NCI-H146 (cell line): ENCODE measurements at places on chromosomes 7 and 10.

- no peak for DNase-seq
Observed at GRCh38 chr7:1227071-1227804, 5.4 kb upstream of the UNCX start.

DNA sequence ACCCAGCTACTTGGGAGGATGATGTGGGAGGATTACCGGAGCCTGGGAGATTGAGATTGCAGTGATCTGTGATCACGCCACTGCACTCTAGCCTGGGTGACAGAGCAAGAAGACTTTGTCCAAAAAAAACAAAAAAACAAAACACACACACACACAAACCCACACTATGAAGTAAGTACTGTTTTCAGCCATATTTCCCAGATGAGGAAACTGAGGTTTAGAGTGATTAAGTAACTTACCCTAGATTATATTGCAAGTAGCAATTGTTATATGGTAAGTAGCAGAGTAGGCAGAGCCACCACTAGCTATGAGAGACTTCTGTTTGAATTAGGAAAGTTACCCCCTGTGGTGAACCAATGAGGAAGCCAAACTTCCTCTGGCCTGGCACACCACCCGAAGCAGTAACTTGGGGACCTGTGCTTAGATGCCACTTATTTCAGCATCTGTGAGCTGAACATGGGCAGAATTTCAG is 61.9 kb downstream of the MCU start:
- DNase-seq: peak; percentile 1

- DNase-seq: no peak
Observed at GRCh38 chr10:78808736-78809367, 259.9 kb upstream of the ZMIZ1 start.

GRCh38 chr10:1603181-1603580 is 134.1 kb downstream of the ADARB2 start:
- no peak for DNase-seq

- no peak for DNase-seq
Observed at GRCh38 chr10:133129071-133129858, 30.8 kb upstream of the KNDC1 start.

DNA sequence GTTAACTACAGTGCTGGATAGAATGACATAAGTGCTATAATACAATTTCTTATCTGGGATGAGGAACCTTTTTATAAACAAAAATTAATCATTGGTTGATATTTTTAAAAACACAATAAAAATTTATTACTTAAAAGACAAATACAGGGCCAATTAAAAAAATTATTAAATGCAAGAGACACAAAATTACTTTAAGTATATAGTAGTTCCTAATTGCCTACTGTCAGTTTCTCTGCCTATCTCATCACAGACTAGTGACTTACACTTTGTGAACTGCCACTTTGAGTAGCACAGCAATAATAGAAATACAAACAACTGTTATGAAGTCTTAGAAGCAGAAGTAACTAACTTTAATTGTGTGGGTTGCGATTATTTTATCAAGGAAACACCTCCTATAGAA is 8.4 kb downstream of the TES start:
- DNase-seq: no peak

- DNase-seq: no peak
Observed at GRCh38 chr10:74624501-74624900, 201.9 kb upstream of the KAT6B start.

GRCh38 chr7:127678947-127679346 is 27.0 kb downstream of the SND1 start:
- no peak for DNase-seq

- DNase-seq: no peak
Observed at GRCh38 chr7:20412032-20412431, 81.3 kb downstream of the ITGB8 start.

DNA sequence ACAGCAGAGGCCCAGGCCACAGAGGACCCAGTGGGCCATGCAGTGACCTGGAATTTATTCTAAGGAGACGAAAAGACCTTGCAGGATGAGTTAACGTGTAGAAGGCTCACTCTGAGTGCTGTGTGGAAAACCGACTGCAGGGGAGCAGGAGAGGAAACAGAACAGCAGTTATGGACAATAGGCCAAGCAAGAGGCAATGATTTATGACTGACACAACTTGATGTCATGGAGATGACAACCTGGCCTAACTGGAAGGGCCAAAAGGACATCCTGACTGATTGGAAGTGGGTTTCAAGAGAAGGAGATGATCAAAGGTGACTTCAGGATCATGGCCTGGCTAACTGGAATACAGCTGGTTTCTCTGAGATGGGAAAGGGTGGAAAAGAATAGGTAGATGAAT is 70.2 kb upstream of the RAPGEF5 start:
- no peak for DNase-seq

GRCh38 chr7:42495256-42495655 is 258.2 kb upstream of the GLI3 start:
- DNase-seq: no peak

DNA sequence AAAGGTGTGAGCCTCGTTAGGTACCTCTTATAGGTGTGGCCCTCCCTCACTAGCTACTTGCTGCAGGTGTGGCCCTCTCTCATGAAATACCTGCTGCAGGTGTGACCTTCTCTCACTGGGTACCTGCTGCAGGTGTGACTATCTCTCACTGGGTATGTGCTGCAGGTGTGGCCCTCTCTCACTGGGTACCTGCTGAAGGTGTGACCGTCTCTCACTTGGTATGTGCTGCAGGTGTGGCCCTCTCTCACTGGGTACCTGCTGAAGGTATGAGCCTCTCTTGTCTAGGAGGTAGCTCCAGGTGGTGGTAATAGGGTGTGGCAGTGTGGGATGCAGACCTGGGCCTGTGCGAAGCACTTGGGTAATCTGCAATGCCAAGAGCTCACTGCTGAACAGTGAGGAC is 170.7 kb upstream of the PLPP4 start:
- no peak for DNase-seq

DNA sequence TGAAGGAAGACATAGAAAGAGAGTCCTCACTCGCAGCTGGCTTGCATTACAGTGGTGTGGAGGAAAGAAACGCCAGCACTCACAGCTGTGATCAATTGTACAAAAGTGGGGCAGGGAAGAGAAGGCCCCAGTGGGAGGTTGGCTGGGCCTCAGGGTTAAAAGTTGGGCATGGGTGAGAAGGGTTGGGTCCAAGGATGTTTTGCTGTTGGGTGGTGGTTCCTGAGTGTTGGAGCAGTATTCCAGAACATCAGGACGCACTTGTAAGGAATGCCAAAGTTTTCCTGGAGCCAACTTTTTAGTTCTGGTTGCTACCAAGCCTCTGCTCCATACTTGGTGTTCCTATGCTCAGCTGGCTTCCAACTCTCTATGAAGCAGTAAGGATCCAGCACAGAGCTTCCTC is 55.4 kb upstream of the MKRN1 start:
- no peak for DNase-seq

DNA sequence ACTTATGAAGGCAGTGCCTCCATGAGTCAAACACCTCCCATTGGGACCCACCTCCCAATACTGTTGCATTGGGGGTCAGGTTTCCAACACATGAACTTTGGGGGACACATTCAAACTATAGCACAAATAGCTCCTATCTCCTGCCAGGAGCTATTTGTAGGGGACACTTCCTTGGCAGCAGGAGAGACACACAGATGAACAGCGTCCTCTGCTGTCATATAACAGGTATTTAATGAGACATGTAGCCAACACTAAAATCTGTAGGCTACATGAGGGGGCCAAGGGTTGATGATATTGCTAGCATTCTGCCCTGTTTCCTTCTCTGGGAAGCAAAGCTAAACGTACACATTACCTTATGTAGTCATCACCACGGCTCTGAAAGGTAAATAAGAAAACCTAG is 2.6 kb upstream of the GPR26 start:
- no peak for DNase-seq

GRCh38 chr10:94607111-94607510 is 61.5 kb downstream of the HELLS start:
- no peak for DNase-seq
